ENCODE measurements at places on chromosomes 16 and 17.

GRCh38 chr17:81491181-81491581 is 21.4 kb downstream of the ACTG1 start:
- no peak for DNase-seq

GRCh38 chr17:63695889-63696288 is 4.0 kb downstream of the LIMD2 start:
- DNase-seq, result no peak

- no peak for DNase-seq
These were observed 8.3 kb upstream of the HOXB2 start for GRCh38 chr17:48553190-48553547.

DNA sequence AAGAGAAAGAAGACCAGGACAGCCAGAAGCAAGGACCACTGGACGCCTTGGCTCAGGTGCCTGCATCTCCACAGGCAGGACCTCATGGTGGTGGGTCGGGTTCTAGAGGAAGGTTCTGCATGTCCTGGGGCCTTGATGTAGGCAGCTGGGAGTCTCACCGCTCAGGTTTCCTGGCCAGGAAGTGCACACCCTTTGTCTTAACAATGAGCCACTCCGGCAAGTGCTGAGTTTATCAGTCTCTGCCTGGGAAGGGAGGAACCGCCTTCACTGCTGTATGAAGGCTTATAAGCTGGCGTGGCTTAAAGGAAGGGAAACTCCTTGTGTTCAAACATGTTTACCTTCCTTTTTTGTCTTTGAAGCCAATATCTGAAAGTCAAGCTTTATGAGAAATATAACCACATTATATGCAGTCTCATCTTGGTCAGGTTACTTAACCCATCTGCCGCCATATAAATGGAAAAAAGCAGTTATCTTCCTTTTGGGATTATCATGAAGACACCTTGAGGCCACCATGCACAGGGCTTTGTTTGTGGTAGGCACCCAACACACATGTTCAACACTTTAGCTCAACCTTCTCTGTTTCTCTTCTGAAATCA is at the start of gene ST6GALNAC1:
Gene ST6GALNAC1 (minus strand): TSS at position 205 of the 596 bp plus-strand sequence. CDS start 119 bp downstream, at position 86.
- no peak for DNase-seq

- DNase-seq, result no peak
These were observed 441.6 kb upstream of the HSBP1 start for GRCh38 chr16:83366228-83366627.

DNA sequence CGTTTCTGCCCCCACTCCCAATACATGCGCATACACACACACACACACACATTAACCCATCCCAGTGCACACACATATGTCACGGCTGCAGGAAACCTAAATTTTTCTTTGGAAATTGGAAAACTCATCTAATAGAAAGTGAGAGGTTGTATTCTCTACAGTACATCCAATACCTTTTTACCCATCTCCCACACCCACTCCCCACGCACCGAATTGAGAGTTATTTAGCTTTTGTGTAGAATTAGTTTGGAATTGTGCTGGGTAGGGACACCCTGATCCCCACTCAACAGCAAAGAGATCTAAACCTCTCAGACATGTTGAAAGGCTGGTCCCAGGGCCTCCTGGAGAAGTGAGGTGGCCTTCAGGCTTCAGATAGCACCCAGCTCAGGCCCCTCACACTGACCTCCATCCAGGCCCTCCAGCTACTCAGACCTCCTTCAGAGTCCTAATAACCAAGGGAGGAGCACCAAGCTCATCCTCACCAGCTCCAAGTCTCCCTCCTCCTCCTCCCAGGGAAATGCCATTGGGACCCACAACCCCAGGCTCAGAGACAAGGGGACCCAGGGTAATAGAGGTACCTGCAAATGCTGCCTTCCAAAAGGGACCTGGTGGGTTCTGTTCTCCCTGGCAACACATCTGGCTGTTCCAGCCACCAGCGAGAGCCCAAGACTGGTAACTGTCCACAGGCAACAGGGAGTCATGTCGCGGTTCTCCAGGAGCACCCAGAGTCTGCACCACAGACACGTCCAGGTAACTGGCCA is 955 bp downstream of the HOXB13 start:
- no peak for DNase-seq

DNA sequence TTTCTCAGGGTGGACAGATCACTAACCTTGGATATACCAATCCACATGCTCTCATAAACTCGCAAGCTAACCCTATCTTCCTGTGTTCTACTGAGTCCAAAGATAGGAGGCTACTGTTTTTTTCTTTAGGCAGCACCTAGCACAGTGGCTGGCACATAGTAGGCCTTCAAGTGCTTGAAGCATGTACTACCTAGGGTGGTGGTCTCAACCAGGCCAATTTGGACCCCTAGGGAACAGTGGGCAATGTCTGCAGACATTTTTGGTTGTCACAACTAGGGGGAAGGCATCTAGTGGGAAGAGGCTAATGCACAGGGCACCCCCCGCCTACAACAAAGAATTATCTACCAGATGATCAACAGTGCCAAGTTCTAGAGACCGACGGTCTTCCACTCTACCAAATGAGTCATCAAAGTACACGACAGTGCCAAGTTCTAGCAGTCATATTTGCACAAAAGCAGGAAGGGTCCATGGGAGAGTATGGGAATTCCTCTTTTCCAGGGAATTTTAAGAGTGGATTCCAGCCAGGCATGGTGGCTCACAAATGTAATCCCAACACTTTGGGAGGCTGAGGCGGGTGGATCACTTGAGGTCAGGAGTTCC is 390.3 kb downstream of the SLC39A11 start:
- no peak for DNase-seq

GRCh38 chr16:65015599-65015998 is 106.3 kb downstream of the CDH11 start:
- DNase-seq, result no peak

- DNase-seq, result no peak
These were observed 390 bp downstream of the SEZ6L2 start for GRCh38 chr16:29898804-29899515.

DNA sequence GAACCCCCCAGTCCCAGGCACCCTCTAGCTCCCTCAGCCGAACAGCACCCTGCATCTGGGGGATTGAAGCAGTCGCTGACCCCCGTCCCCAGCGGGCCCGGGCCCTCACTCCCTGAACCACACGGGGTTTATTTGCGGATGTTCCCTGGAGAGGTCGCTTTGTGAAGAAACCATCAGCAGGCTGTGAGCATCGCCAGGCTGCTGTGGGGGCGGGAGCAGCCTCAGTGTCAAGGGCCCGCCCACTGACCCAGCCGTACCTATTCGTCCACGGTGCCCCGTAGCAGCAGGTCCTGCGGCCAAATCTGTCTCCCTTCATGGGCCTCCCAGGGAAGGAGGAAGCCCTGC is 6.4 kb upstream of the RAB40C start:
- no peak for DNase-seq

DNA sequence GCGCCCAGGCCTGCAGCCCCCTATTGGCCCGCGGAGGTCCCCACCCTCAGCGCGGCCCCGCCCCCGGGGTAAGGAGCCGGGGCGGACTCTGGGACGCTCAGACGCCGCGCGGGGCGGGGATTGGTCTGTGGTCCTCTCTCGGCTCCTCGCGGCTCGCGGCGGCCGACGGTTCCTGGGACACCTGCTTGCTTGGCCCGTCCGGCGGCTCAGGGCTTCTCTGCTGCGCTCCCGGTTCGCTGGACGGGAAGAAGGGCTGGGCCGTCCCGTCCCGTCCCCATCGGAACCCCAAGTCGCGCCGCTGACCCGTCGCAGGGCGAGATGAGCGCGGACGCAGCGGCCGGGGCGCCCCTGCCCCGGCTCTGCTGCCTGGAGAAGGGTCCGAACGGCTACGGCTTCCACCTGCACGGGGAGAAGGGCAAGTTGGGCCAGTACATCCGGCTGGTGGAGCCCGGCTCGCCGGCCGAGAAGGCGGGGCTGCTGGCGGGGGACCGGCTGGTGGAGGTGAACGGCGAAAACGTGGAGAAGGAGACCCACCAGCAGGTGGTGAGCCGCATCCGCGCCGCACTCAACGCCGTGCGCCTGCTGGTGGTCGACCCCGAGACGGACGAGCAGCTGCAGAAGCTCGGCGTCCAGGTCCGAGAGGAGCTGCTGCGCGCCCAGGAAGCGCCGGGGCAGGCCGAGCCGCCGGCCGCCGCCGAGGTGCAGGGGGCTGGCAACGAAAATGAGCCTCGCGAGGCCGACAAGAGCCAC is at the start of gene NHERF1:
Gene NHERF1 (plus strand): TSS at position 100 of the 750 bp plus-strand sequence. CDS start 219 bp downstream, at position 319.
- DNase-seq, result peak; percentile 94

DNA sequence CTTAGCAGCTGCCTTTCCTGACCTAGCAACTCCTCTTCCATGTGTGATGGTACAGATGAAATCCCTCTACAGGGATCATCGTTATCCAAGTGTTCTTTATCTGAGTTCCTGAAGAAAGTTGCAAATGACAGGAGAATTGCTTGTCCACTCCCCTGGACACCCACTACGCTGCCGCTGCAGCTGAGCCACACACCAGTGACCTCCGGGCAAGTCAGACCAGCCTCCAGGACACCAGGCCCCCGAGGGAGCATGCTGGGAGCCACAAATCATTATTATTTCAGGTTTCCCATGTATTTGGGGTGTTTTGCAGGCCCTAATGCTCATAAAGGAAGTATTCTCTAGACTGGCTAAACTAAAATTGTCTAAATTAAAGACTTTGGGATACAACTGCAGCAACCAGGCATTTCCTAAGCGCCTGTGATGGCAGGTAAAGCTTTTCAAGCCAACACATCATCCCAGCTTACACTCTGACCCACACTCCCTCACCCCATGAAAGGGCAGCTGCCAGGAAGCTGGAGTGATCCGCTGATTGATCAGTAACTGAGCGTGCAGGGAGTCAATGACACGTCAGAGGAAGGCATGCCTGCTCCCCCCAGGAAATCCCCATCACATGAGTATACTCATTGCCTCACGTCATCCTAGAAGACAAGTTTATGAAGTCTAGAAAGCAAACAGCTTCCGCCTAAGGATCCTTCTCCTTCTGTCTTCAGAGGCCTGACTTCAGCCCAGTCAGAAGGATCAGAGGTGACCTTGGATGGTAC is 14.4 kb downstream of the FA2H start:
- DNase-seq, result no peak

GRCh38 chr17:68396226-68397107 is 60.8 kb downstream of the WIPI1 start:
- DNase-seq, result no peak

DNA sequence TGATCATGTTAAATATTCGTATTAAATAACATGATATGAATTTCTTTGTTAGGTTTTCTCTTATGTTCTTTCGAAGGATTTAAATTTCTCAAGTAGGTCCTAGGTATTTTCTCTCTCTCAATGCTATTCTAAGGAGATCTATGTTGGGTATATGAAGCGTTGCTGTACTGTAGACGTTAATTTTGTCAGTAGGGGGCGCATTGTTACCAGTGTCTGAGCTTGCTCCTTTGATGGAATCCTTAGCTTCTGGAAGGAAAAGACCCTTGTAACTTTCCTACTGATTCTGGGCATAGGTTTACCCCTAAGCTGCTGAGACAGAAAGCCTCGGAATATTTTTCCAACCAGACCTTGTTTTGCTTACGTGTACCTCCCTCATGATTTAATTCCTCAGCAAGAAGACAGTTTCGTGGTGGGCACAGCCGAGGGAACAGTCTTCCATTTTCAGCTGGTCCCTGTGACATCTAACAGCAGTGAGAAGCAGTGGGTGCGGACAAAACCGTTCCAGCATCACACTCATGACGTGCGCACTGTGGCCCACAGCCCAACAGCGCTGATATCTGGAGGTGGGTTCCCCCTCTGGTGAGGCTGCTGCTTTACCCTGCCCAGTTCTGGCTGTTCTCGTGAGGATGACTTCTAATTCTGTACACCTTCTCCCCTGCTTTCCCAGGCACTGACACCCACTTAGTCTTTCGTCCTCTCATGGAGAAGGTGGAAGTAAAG is 17.9 kb downstream of the UTP4 start:
- DNase-seq, result peak; percentile 19

DNA sequence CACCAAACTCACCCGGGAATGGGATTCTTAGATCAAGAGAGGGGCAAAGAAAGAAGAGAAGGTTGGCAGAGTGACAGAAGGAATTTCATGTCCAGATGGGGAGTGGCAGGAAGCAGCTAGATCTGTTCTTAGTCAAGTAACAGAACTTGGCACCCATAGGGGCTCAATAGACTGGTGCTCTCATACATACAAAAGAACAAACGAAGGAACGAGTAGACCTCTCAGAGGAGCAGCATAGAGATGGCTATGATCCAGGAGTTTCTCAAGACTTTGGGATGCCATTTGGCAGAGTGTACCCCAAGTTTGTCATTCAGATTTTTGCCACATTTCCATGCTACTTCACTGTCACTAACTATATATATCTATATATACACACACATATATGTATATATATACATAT is 47.9 kb downstream of the GINS3 start:
- no peak for DNase-seq

- no peak for DNase-seq
These were observed 5.4 kb downstream of the LHX1 start for GRCh38 chr17:36942631-36943125.

DNA sequence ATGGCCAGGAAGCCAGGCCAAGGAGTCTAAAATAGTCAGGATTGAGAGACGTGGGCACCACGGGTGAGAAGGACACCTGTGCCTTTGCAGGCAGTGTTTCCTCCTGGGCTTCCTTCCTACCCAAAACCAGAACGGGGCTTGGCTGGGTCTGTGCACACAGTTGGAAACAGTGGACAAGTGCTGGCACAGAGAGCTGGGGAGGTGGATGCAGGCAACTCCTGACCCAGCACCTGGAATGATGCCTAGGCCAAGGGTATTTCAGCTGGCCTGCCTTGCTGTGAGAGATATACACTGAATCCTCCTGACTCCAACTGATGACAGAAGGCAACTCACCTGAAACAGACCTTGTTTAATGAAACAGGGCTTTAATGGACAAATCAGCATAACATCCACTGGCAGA is 186.2 kb downstream of the SLC39A11 start:
- DNase-seq, result no peak

DNA sequence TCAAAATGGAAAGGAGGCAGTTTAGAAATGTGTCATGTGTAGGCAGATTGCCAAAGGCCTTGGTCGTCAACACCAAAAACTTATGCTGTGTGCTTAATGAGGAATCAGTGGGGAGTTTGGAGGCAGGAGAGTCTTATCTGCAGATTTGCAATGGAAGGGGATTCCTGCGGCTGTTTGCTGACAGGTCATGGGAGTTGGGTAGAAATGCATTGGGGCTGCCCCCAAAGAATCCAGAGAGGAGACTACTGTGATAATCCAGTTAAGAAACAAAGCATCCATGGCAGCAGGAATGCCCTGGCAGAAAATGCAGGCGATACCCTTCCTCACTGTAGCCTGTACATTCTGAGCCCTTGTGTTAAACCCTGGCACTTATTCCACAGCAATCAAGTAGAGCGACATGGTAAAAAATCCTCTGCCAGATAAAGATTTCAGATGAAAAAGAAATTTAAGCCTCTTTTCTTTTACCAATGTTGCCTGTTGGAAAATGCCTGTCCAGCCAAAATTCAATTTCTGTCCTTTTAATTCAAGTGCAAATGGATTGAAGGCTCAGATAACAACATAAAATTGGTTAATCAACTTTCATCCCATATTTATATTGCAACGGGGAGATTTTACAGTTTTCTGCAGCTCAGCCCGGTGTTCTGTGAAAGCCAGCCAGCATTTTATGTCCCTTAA is 491.0 kb upstream of the CDH5 start:
- no peak for DNase-seq

Measured in activated T-cell treated with anti-CD3 and anti-CD28 coated beads for 24 hours (primary cell).